ENCODE measurements at places on chromosomes 7 and 10.

- DNase-seq = no peak
Measured at GRCh38 chr10:70494536-70494935, 16.0 kb downstream of the PALD1 start.

DNA sequence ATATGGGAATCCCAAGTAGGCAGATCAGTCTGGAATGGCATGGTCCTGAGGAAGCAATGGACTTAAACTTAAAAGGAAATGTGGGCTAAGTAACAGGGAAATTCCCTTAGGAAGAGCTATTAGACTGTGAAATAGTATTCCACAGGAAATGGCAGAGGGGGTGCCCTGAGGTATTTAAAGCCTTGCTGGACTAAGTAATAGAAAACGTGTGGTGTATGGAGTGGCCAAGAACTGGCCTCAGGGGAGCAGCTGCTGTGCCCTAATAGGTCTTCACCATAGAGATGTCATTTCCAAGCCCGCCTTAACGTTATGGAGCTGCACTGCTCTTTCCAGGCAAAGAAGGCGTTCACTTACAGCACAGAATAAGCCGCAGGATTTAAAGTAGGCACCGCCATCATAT lies 365.2 kb upstream of the ZMIZ1 start:
- DNase-seq = no peak

GRCh38 chr7:54166419-54166818 lies 375.8 kb upstream of the VSTM2A start:
- no peak for DNase-seq

DNA sequence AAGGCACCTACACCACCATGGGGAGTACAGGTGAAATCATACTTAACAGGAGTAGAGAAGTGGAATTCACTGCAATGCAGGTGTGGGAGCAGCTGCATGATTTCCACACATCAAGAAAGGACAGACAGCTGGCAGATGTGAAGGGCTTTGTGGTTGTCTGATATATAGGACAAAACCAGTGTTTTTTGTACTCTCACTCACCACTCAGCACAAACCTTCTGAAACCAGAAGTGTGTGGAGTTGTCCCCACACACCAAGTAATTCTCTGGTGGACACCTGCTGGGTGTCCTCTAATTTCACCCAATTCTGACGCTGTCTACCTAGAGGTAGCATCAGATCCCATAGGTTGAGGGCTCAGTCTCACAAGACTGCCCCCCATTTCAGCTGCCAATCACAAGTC lies 327.7 kb upstream of the KMT2E start:
- DNase-seq = no peak

DNA sequence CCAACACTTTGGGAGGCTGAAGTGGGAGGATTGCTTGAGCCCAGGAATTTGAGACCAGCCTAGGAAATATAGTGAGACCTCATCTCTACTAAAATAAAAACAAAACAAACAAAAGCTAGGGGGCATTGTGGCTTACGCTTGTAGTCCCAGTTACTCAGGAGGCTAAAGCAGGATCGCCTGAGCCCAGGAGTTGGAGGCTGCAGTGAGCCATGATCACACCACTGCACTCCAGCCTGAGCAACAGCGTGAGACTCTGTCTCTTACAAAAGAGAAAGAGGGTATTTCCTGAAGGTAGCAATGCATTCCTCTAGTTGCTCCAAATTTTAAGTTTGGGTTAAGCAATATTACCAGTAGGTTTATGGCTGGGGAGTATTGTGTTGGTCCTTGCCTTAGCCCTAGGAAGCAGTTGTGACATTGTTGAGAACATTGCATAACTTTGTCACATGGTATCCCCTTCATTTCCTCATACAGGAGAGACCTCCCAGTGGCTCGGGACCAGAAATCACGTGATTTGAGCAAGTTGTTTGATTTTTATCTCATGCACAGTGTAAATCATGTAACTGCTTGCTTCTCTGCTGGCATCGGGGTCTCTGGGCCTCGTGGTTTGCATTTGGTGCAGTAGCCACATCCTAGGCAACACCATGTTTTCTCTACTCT lies 23.3 kb upstream of the SMARCD3 start:
- no peak for DNase-seq

GRCh38 chr10:69451784-69452251 lies 553 bp downstream of the TSPAN15 start:
- peak; percentile 41 for DNase-seq

- DNase-seq = no peak
Measured at GRCh38 chr10:131129544-131129943, 182.0 kb downstream of the TCERG1L start.

- DNase-seq = peak; percentile 70
Measured at GRCh38 chr7:517774-518629, 1.6 kb downstream of the PDGFA start.

DNA sequence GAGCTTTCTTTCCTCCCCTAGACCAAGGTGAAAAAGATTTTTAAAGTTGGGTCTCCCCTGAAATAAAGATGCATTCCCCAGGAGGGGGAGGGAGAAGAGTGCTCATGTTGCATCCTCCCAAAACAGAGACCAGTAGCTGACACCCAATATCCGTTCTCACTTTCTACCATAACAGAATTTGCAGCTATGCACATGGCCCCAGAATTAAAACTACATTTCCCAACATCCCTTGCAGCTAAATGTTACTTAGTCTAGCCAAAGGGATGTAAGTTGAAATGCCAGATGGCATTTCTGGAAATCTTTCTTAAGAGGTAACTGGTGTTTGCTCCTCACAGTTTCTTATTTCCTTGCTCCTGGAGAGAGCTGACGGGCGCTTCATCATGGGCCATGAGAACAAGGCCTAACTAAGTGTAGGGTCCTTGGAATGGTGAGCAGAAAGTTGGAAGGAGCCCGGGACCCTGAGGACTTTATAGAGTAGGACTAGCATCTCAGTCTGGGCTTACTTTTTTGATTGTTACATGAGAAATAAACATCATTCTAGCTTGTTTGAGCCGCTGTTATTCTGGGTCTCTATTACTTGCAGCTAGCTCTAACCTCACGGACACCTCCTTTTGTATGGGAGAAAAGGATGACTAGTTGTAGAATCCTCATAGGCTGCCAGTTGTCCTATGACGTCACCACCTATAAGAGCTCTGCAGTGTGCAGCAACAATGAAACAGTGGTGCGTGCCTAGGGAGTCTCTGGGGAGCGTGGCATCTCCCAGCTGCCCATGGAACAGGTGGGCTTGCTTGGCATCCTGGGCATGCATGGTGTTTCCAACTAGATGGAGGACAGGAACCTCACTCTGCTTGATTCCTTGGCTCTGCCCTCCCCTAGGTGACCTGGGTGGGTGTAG lies 46.1 kb upstream of the EXOC6 start:
- no peak for DNase-seq

GRCh38 chr7:38584443-38585210 lies 46.5 kb downstream of the AMPH start:
- DNase-seq = no peak

- DNase-seq = no peak
Measured at GRCh38 chr10:28097633-28098032, 98.8 kb upstream of the ODAD2 start.

DNA sequence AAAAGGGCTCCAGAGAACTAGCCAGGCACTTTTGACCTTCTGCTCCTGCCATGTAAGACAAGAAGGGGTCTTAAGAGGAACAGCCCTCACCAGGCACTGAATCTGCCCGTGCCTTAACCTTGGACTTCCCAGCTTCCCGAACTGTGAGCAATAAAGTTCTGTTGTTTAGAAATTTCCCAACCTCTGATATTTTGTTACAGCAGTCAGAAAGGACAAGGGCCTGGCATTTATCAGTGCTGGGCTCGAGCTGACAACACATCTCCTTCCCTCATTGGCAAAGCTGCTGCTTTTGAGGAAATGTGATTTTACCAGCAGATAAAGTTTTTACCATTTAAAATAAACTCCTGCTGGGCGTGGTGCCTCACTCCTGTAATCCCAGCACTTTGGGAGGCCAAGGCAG lies 103.5 kb downstream of the GPR26 start:
- DNase-seq = no peak

DNA sequence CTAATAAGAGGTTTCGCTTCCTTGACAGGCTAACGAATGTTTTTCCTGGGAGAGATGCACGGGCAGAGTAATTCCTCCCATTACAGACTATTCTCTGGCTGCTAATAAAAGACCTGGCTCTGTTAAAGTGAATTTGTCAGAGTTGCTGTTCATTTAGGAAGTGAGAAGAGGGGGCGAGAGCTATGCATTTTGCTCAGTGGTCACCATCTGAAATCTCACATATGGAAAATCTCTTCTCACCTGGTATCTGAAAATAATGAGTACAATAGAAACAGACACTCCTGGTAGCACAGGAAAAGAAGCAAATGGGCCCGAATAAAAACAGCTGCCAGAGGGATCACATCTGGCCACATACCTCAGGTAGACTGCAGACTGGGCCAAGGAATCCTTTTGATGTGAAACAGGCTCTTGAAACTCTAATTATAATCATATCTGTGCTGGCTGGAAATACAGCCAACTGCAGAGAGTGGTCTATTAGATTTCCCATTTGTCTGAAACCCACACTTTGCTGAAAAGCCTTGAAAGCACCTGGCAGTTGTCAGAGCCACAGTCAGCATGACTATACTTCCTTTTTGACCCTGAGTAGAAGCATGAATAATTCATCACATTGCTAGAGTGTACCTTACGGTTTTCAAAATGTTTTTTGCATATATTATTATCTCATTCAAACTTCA lies 33.6 kb downstream of the AOAH start:
- DNase-seq = no peak

GRCh38 chr10:22319980-22320558 lies 830 bp upstream of the BMI1 start:
- no peak for DNase-seq

DNA sequence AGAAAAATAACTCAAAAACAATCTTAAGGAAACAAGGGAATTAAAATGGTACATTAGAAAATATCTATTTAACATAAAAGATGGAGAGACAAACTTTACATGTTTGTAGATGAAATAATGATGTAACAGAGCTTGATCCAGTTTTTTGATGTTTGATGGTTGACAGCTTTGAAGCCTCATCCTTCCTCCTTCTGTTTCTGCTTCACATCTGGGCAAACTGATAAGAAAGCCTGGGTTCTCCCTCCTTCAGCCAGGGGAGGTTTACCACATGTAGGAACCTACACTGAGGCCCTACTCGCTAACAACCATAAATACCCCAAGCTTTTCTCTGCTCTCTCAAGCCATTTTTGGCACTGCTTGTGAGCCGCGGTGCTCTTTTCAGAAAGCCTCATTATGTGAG lies 82.8 kb upstream of the ZNF32 start:
- DNase-seq = no peak

- DNase-seq = no peak
Measured at GRCh38 chr10:127840884-127841283, 51.9 kb downstream of the CLRN3 start.

DNA sequence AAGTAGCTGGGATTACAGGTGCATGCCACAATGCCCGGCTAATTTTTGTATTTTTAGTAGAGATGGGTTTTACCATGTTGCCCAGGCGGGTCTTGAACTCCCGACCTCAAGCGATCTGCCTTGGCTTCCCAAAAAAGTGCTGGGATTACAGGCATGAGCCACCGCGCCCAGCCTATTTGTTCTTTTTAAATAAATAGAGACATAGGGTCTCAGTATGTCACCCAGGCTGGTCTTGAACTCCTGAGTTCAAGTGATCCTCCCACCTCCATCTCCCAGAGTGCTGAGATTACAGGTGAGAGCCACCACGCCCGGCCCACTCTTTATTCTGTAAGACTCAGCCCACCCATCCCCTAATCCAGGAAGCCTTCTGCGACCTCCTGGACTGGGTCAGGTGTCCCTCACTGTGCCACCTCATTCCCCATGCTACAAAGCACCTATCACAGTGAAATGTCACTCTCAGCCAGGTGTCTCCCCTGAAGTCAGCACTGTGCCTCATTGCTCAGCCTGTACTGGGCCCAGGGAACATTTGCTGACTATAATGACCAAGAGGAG lies 2.8 kb downstream of the TMEM120A start:
- no peak for DNase-seq

GRCh38 chr7:116280803-116281202 lies 70.5 kb downstream of the TES start:
- no peak for DNase-seq

DNA sequence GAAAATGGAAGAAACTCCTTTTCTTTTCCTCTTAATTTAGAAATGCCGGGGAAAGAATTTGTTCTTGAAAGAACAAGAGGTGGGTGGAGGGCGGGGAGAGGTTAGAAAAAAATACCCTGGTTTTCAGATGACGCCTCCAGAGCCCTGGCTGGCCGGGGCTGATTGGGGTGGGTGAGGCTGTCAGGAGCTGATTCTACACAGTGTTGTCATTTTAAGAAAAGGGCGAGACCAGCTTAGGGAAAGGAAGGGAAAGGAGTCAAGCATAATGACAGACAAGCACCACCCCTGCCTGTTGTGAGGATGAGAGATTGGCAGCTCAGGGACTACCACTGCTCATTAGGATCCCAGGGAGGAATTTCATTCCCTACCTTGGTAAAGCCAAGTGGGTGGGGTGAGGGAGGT lies 9.9 kb upstream of the FAM180A start:
- DNase-seq = no peak

- no peak for DNase-seq
Measured at GRCh38 chr7:106599343-106599698, 61.6 kb downstream of the CCDC71L start.

DNA sequence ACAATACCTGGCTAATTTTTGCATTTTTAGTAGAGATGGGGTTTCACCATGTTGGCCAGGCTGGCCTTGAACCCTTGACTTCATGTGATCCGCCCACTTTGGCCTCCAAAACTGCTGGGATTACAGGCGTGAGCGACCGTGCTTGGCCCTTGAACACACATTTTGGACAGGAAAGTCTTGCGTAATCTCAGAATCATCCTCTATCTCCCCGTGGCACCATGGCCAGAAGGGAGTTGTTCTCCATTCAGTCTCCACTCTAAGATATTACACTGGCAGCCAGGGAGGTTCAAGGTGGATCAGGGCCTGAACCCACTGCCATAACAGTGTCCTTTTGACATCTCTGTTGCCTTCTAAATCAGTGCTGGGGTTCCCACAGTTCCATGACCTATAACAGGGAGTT lies 29.2 kb upstream of the GALNTL5 start:
- no peak for DNase-seq

DNA sequence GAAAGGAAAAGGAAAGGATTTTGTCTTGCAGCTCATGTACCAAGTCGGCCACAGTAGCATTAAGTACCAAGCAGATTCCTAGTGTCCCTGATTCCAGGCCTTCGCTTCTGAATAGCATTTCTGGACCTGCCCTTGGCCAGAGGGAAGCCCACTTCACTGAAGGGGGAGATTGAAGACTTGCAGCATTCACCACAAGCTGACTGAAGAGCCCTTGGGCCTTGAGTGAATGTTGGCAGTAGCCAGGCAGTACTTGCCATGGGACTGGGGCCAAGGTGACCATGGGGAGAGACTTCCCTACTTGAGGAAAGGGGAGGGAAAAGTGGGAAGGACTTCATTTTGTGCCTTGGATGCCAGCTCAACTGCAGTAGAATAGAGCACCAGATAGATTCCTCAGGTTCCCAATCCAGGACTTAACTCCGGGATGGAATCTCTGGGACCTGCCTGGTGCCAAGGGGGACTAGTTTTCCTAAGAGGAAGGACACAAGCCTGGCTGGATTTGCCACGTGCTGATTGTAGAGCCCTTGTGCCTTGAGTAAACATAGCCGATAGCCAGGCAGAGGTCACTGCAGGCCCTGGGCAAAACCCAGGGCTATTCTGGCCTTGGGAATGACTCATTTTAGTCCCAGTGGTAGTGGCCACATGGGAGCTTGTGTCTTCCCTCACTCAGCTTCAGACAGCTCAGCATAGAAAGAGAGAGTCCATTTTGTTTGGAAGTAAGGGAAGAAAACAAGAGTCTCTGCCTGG lies 141.7 kb upstream of the KCND2 start:
- DNase-seq = no peak
